ENCODE measurements at places on chromosomes 2 and 18.
A peak's percentile ranks its signal among the peaks of the same experiment; 100 is the strongest.

- DNase-seq = no peak
These were observed 120.2 kb downstream of the ACAA2 start for GRCh38 chr18:49692906-49693716.

DNA sequence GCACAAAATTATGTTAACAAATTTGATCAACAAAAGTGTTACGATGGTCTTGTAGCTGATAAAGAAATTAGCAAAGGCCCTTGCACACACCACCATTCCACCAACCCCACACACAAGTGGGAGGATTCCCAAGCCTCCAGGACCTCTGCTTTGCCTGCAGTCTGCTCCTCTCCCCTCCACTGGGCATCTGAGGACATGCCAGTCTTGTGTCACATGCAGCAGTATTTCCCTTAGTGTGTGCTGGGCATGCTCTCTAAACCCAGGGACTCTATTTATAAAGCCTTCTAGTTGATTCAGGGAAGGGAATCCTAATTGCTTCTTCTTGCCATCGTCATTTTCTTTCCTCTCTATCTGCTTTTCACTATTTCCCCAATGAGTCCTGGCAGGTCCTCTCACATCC lies 53.3 kb downstream of the KCTD18 start:
- no peak for DNase-seq

GRCh38 chr2:149100739-149101699 lies 62.5 kb downstream of the LYPD6B start:
- DNase-seq = no peak

DNA sequence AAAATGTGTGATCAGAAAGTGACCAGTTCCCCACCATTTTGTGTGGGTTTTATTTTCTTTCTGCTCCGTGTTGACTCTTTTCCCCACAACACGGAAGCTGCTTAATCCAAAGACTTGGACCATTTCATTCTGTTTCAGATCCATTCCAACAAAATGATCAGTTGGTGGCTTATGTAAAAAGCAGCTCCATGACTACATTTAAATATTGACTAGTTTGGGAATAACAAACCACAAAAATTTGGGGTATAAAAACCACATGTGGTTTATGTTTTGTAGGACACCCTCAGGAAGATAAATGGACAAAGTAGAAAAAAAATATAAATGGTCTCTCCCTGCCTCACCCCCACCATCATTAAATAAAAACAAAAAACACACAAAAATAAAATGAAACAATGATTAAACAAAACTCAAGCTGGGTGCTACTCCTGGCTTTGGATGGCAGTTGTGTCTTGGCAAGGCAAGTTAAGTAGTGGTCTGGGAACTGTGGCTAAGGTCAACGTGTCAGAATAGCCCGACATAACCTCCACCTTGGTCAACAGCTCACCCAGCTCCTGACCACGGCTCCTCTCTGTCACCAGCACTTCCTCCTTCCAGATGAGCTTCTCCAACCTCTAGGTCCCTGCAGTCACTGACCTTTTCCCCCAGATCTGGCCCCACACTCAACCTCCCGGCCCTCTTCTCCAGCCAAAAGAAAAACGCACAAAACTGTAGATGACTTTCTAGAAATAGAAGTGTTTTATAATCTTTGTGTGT lies 12.8 kb upstream of the WIPF1 start:
- no peak for DNase-seq

GRCh38 chr2:142058149-142058548 lies 72.7 kb downstream of the LRP1B start:
- DNase-seq = no peak

GRCh38 chr2:119749477-119750012 lies 10.2 kb upstream of the PTPN4 start:
- DNase-seq = no peak

DNA sequence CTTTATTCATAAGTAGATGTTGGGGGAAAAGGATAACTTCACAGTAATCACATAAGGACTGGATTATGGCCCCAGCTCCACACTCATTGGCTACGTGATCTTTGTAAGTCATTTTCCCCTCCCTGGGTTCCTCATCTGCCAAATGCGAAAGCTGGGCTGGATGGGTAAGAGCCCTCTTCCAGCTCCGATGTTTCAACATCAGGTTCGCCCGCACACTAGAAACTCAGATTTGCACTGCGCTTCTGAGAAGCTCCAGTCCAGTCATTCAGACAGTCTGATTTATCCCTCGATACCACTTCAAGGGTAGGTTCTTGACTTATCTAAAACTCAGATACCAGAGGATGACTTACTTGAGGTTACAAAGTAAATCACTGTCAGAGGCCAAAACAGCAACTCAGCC lies 31.0 kb upstream of the RMDN2 start:
- no peak for DNase-seq

DNA sequence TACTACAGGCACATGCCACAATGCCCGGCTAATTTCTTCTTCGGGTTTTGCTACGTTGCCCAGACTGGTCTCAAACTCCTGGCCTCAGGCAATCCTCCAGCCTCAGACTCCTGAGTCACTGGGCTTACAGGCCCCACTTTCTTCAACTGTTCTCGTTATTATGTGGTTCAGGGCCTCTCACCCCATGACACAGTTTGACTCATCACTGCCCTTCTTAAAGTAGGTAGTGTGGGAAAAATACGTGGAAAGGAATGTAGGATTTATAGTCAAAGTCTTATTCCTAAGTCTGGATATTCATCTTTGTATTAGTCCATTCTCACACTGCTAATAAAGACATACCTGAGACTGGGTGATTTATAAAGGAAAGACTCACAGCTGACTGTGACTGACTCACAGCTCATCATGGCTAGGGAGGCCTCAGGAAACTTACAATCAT lies 19.4 kb downstream of the CENPA start:
- no peak for DNase-seq

DNA sequence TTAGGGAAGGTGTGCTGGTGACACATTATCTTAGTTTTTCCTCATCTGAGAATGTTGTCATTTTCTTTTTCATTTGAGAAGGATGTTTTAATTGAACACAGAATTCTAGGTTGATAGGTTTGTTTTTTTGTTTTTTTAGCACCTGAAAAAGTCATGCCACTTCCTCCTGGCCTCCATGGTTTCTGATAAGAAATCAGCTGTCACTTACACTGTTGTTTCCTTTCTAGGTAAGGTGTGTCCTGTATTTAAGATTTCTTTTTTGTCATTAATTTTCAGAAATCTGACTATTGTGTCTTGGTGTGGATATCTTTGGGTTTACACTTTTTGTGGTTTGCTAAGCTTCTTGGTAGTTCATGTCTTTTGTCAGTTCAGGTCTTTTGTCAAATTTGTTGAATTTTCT lies 99.3 kb downstream of the ROCK1 start:
- no peak for DNase-seq

- no peak for DNase-seq
These were observed 19.4 kb upstream of the RMND5A start for GRCh38 chr2:86700690-86701089.

- DNase-seq = no peak
These were observed 237.6 kb upstream of the FOSL2 start for GRCh38 chr2:28155086-28155485.

GRCh38 chr2:210337159-210337558 lies 22.2 kb upstream of the MYL1 start:
- DNase-seq = no peak

DNA sequence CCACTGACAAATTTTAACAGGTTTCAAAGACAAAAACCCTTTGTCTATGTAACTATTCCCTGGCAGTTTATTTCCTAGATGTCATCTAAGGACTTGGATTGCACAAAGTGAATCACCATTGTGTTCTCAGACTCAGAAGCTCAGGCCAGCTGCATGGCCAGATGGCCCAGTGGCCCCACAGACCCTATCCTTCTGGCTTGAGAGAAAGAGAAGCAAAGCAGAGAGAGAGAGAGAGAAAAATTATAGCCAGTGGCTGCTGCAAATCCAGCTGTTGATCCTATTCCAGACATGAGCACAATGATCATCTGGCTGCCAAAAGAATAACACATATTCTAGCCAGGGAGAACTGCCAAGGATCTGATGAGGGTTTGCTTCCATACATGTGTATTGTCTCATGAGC lies 25.8 kb downstream of the CTLA4 start:
- DNase-seq = no peak

GRCh38 chr2:26873286-26873983 lies 25.5 kb downstream of the DPYSL5 start:
- DNase-seq = no peak

DNA sequence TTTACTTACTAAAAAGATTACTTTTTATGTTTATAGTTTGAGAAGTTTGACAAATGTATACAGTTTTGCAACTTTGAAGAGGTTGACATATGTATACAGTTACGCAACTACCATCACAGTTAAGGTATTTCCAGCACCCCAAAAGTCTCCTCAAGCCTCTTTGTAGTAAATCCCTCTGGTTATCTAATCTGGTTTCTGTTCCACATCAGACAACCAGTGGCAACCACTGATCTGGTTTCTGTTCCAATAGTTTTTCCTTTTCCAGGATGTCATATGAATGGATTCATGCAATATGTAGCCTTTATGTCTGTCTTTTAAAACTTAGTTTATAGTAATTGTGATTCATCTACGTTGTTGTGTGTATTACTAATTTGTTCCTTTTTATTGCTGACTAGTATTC lies 23.5 kb downstream of the IFIH1 start:
- no peak for DNase-seq

- DNase-seq = no peak
These were observed 287.3 kb upstream of the REV1 start for GRCh38 chr2:99776906-99777646.

DNA sequence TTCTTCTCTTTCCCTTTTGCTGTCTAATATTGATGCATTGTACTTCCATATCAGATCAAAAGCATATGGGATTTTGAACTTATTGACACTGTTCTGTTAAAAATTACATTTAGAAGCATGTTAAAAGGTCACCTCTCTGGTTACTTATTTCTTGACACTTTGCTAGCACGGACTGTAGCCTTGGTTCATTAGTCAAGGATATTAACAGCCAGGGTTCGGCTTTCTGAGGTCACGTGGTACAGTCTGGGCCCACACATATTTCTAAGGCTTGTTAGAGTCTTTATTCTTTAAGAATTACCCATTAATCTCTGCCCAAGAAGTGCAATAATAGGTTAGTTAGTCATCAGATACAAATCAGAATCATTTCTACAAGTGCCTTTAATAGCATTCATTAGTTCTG lies 1035.8 kb upstream of the FANCL start:
- no peak for DNase-seq

DNA sequence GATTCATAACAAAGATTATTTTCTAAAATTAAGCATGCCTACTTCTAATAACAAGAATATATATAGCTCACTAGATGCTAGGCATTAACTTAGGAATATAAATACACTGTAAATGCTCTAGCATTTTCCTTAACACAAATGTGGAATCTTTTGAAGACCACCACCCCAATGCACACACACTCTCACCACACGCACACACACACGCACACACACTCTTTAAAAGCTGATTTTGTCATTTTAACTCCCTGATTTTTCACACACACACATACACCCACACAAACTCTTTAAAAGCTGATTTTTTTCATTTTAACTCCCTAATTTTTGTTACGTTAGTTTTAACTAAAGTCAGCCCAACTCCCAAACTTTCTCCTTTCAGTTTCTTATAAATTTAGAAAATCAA lies 3.0 kb downstream of the COL5A2 start:
- DNase-seq = no peak

GRCh38 chr18:55982992-55983391 lies 395.0 kb upstream of the TCF4 start:
- no peak for DNase-seq

- no peak for DNase-seq
These were observed 69.0 kb downstream of the CTAGE1 start for GRCh38 chr18:22348521-22349316.

- DNase-seq = peak; percentile 25
These were observed 339 bp downstream of the ACAA2 start for GRCh38 chr18:49813069-49813318.

DNA sequence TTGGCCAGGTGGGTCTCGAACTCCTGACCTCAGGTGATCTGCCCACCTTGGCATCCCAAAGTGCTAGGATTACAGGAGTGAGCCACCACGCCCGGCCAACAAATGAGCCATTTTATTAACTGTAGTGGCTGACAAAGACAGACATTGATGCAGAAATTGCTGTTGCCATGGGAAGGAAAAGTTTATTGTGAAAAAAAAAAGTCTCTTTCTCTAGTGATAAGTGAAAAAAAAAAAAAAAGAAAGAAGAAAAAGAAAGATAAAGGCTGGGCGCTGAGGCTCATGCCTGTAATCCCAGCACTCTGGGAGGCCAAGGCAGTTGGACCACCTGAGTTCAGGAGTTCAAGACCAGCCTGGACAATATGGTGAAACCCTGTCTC lies 39.8 kb upstream of the RAB1A start:
- DNase-seq = no peak

GRCh38 chr2:227510620-227510958 lies 38.6 kb downstream of the AGFG1 start:
- DNase-seq = no peak

- no peak for DNase-seq
These were observed 42.8 kb upstream of the FSIP2 start for GRCh38 chr2:185695711-185696235.

GRCh38 chr18:48417985-48418384 lies 8.8 kb upstream of the ZBTB7C start:
- DNase-seq = no peak

DNA sequence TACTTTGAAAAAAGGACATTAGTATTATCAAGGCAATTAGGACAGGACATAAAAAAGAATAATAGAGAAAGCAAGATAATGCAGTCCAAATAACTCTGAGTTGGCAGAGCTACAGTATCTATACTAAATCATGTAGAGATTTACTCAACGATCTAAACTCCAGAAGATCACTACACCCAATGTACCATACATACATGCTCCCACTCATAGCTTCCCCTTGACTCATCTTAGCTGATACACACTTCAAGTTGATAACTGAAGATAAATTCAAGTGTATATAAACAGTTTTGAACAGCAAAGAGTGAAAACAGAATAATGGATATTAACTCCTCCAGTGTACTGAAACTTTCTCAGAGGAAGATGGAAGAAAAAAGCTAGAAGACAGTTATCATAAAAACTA lies 78.5 kb downstream of the SESTD1 start:
- DNase-seq = peak; percentile 3

DNA sequence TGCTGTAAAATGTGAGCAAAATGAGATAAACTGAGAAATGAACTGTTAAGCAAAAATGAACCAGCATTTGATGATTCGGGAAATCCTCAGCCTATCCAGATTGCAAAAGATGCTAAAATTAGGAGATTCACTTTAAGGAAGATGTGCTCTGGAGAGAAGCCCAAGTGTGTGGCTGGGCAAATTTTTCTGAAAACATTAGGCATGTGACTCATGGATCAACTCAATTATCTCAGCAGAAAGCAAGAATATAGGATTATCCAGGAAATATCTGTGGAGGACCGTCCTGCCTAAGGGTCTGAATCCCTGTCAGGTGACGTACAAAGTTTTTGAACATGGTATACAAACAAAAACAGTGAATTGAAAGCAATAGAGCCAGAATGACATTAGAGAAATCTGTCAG lies 1268.3 kb upstream of the TMEFF2 start:
- no peak for DNase-seq

Measured in hematopoietic multipotent progenitor cell treated with erythropoietin and hydrocortisone succinate and interleukin-3 and kit ligand, for 17 days (in vitro differentiated cells).